ENCODE measurements at places on chromosomes 3 and 15. TPM values are rescaled to one million over a fixed set of nuclear protein-coding genes. Genes with fewer than 3 reads are reported as not detected.

DNA sequence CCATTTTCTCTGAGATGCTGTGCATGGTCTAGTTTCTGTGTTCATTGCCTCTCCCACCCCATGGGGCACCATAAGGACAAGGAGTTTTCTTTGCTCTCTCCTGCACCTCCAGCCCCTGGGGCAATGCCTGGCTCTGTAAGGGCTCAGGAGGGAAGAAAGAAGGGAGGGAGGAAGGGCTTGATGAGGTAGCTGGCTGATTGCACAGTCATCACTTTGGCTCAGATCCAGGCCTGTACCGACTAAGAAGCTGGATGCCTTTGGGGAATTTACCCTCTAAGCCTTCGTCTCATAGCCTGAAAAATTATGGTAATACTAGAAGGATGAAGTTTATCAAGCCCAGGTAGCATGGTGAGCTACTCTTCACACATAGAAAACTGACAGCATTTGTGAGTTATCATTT, 382.9 kb downstream of the GABRG3 start:
- peak; percentile 40 for DNase-seq

GRCh38 chr3:56822501-56822900, 20.8 kb upstream of the ARHGEF3 start:
- no peak for DNase-seq

OIP5 gene
- total RNA-seq, result 35.7 TPM

RBP2 gene
- total RNA-seq, result not detected

GP5 gene
- not detected for total RNA-seq

SEMA7A gene
- 6.8 TPM for total RNA-seq

Measured in K562 (cell line).